ENCODE measurements at places on chromosomes 7 and 10.

DNA sequence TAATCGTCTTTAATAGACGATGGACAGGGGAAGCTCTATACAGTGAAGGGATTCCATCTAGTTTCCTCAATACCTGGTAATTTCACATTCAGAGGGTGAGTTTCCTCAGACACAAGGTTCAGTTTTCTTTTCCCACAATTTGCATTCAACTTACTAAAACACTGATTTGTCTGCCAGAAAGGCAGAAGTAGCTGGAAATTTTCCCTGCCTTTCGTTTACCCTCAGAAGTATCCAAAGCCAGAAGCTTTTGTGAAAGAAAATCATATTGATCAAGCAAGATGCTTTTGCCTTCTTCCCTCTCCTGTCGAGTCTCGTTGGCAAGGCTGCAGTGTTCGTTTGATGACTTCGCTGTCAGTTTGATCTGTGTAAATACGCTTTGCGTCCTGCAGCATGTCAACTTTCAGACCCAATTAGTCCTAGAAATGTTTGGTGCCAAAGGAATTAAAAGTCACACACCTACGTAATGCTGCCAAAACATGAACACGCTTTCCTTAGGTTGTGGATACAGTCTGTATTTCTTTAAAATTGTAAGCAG lies 631.9 kb upstream of the FOXK1 start:
- no peak for DNase-seq

DNA sequence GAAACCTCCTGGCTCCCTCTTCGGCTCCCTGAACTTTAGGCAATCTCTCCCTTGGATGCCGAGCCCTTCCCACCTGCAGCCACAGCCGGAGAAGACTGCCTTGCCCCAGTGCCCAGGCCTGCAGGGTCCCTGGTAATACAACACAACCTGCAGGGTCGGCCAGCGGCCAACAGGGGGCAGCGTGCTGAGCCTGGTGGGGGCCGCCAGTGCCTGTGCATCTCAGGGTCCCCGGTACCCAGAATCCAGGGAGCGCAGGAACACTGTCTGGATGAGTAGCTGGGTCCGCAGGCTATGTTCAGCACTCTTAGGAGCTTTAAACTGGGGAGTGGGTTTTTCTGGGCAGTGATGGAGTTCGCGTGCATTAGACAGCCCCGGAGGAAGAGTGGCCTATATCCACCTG lies 17.5 kb upstream of the C10orf71 start:
- DNase-seq = peak; percentile 30

DNA sequence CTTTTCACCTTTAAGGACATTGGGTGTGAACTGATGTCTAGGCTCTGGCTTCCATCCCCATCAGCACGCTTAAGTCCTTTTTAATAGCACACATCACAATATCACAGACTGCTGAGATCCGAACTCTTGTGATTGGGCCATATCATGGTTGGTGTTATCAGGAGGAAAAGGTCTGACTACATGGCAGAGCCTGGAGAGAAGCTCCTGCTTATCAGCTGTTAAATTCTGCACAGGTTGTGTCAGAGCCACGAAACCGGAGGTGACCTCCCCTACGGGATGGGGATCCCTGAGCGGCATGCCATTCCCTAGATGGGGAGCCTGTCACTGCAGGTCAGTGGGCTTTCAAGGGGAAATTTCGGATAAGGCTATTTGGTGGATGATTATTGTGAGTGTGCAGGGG lies 182.4 kb downstream of the INHBA start:
- DNase-seq = no peak

DNA sequence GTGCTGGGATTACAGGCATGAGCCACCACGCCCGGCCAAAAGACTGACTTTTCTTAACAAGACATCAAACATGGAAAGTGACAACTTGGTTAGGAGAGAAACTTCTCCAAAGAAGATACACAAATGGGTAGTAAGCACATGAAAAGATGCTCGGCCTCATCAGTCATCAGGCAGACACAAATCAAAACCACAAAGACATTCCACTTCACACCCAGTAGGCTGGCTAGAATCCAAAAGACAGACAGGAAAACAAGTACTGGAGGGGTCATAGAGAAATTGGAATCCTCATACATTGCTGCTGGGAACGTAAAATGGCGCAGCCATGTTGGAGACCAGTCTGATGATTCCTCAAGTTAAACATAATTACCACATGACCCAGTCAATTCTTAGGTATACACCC lies 16.4 kb downstream of the SEPHS1 start:
- DNase-seq = no peak

- no peak for DNase-seq
These were observed 37.8 kb downstream of the STEAP4 start for GRCh38 chr7:88268858-88269257.

DNA sequence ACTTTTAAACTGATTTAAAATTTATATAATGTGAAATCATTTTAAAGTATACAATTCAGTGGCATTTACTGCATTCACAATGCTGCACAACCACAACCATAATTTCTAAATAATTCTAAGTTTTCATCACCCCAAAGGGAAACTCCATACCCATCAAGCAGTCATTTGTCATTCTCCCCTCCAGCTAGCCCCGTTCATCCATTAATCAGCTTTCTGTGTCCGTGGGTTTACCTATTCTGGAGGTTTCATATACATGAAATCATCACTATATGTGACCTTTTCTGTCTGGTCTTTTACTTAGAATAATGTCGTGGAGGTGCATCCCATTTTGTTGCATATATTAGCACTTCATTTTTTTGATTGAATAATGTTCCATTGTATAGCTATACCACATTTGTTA lies 214.1 kb downstream of the ADK start:
- no peak for DNase-seq

- DNase-seq = no peak
These were observed 315.8 kb upstream of the TPK1 start for GRCh38 chr7:145151676-145152075.

DNA sequence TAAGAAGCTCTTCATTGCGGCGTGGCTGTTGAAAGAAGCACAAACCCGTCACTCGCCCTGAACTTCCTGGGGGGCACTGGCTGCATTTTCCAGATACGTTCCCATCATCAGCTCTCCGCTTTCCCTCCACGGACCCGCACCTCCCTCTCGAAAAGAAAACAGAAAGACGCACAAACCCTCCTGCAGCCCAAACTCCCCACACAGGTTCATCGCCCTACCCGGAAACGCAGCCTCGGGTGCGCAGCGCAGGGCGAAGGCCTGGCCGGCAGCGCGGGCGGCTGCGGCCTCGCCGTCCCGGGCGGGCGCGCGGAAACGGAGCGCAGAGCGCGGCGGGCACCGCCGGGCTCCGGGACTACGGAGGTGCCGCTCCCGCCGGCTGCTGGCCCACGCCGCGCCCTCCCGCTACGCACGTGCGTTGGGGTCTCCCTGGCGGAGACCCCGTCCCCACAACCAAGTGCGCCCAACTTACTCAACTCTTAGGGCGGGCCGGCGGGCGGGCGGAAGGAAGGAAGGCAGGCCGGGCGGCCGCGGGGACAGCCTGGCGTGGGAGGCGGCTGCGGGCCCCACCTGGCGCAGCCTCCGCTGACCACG lies 822 bp downstream of the ZNF800 start:
- DNase-seq = peak; percentile 7

DNA sequence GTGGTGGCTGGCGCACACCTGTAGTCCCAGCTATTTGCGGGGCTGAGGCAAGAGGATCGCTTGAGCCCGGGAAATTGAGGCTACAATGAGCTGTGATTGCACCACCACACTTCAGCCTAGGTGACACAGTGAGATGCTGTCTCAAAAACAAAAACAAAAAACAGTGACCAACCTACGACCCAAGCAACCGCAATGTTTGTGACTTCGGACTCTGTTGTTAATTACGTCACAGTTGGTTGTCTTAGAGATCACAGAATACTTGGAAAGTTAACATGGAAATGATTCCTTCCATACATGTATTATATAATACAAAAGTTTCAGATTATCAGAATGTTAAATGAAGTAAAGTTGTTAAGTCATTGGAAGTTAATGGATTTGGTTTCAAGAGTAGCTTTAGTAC lies 106.2 kb downstream of the REEP3 start:
- DNase-seq = no peak

DNA sequence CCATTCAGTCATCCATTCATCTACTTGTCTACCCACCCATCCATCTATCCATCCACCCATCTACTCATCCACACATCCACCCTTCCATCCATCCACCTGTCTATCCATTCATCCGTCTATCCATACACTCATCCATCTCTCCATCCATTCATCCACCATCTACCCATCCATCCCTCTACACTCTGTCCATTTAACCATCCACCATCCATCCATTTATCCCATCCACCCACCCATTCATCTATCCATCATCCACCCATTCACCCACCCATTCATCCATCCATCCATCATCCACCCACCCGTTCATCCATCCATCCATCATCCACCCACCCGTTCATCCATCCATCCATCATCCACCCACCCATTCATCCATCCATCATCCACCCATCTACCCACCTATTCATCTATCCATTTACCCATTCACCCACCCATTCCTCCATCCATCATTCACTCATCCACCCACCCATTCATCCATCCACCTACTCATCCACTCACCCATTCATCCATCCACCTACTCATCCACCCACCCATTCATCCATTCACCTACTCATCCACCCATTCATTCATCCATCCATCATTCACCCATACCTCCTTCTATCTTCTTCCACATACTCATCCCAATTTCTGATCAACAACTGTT lies 39.3 kb upstream of the ELFN1 start:
- DNase-seq = no peak

DNA sequence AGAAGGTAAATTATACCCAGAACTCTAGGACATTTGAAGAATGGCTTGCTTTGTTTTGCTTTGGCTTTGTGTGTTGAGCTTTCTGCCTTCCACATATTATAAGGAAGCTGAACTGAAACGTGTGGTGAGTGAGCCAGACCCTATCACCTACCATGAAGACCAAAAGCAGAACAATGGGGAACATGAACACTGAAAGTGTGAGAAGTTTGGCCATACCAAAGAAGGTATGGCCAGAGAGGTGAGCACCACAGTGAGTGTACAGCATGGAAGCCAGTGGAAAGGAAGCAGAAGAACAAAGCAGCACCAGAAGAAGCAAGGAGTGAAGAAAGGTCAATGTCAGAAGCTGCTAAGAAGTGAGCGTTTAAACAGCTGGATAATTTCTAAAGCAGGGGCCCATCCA lies 59.7 kb upstream of the CCDC71L start:
- DNase-seq = no peak

DNA sequence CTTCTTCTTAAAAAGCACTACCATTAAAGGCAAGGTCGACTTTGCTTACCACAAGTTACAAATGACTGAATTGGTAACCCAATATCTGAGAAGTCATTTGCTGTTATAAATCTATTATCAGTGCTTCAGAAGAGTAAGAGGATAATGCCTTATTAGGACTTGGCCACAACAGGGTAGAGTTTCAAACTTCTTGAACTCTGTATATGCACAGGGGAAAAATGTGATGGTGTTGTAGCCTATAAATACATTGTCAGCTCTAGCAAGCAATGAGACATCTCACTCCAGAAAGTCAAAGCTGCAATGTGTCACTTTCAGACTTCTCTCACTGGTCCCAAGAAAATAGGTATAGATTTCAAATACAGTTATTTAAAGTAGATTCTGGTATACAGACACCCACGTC lies 9.3 kb downstream of the TFEC start:
- DNase-seq = no peak

- DNase-seq = no peak
These were observed 37.1 kb downstream of the MTURN start for GRCh38 chr7:30171766-30172447.

DNA sequence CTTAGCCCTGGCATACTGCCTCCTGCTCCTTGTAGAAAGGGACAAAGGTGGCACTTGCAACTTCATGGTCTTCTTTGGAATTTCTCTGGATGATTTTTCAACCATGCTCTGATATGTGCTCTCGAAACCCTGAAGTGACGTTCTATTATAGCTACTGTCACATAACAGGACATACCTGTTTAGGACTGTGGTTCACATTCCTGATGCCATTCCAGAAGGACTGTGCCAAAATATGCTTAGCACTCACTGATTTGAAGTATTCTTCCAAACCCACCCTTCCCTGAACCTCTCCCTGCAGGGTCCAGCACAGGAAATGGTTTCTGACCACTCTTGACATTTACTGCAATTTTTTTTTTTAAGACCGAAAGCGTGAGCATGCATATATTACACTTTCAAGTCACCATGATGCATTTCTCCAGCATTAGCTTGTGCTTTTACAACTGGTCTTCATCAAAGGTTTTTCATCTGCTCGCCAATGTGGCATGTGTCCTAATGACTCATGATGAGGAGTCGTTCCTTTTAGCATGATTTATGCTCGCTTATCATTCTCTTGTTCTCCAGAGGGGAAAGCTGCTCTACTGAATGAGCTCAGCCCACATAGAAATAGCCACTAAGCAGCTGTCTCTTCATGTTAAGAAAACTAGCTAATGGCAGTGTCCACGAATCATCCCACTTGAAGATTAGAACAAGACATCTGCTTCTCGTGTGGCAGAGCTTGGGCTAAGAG lies 135.2 kb downstream of the ADAM12 start:
- DNase-seq = no peak

- no peak for DNase-seq
These were observed 150.9 kb downstream of the CELF2 start for GRCh38 chr10:11168423-11169090.

DNA sequence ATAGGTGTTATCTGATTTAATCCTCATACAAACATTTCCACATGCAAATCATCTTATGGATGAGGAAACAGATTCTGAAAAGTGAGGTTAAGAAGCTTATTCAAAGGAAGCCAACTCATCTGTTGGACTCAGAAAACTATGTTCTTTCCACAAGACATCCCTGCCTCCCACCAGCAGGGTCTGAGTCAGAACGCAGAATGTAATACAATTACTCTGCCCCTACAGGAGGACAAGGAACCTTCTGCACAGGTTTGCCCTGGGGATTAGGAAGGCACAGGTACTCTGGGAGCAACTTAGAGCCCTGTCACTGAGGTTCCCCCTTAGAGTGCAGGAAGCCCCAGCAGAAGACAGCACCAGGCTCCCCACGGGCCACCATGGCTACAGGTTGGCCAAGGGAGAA lies 255.7 kb downstream of the TNS3 start:
- DNase-seq = no peak

DNA sequence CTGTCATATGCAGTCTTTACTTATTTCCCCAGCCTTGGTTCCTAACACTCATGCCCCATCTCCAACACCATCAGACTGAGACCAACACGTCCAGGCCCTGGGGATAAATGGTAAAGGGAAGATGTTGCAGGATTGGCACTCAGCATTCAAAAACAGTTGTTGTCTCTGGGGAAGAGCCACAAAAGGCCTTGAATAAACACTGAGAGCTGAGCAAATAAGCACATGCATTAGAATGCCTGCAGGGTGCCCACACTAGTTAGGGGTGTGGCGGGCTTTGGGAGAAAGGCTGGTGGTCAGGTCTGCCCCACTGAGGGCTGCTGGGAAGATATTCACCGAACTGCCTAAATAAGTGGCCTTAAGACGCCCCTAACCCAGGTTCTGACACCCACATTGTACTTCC lies 391.0 kb downstream of the GFRA1 start:
- DNase-seq = no peak

Measured in dorsolateral prefrontal cortex (tissue), 122 donors.